ENCODE measurements at places on chromosomes 6 and 20. TPM values are rescaled to one million over a fixed set of nuclear protein-coding genes. Genes with fewer than 3 reads are reported as not detected.

Gene RPS21
- total RNA-seq: 811 TPM

Gene POM121L2
- not detected for total RNA-seq

Gene GTSF1L
- not detected for total RNA-seq

Gene WFDC10B
- total RNA-seq: not detected

Gene AHCY
- 54.6 TPM for total RNA-seq

Gene OPN5
- 0.89 TPM for total RNA-seq

Gene GHRH
- 2.5 TPM for total RNA-seq

GRCh38 chr20:15113144-15113773 lies 775.8 kb upstream of the FLRT3 start:
- DNase-seq: no peak

DNA sequence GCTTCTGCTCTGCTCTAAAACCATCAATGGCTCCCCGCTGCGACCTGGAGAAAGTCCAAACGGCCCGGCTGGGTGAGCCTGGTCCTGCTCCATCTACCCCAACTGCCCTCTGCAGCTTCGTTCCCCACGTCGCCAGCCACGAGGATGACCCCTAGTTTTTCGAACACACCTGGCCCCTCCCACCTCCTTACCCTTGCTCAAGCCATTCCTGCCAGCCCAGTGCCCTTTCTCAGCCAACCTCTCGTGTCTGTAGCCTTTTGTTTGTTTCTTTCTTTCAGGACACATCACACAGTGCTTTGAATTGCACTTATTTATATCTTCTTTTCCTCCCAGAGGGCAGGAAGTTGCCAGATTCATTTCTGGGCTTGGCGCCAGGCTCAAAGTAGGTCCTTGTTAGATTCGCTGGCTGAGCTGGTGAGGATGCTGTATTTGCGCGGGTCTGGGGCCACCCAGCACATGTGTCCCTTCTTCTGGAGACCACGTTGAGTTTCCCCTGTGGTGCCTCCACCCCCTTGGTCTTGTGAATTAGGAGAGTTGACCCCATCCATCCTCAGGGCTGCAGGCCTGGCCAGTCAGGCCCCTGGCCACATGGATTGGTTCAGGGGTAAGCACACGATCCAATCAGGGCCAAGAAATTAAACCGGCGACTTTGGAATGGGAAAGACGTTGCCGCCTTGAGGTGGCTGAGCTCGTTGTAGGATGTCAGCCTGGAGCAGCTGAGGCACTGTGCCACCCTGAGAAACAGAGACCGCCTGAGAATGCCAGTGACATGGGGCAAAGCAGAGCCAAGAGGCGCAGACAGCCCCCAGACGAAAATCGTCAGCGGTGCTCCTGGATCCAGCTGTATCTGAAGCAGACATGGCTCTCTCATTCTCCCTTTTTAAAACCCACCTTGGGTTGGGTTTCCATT lies 156.0 kb downstream of the CEBPB start:
- peak; percentile 85 for DNase-seq

GRCh38 chr20:62052842-62053464 lies 12.7 kb downstream of the TAF4 start:
- DNase-seq: no peak

DNA sequence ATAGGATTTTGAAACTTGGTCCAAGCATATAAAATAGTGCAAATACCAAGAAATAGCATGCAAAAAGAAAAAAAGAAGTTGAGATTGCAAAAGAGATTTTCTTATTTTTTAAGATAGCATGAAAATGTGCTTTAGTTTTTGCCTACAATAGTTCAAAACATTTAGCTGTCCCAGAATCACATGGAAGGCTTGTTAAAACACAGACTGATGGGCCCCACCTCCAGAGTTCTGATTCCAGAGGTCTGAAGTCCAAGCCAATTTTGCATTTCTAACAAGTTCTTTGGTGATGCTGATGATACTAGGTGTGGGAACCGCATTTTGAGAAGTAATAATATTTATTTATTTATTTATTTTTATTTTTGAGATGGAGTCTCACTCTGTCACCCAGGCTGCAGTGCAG lies 33.7 kb upstream of the LOC128125822 start:
- no peak for DNase-seq

DNA sequence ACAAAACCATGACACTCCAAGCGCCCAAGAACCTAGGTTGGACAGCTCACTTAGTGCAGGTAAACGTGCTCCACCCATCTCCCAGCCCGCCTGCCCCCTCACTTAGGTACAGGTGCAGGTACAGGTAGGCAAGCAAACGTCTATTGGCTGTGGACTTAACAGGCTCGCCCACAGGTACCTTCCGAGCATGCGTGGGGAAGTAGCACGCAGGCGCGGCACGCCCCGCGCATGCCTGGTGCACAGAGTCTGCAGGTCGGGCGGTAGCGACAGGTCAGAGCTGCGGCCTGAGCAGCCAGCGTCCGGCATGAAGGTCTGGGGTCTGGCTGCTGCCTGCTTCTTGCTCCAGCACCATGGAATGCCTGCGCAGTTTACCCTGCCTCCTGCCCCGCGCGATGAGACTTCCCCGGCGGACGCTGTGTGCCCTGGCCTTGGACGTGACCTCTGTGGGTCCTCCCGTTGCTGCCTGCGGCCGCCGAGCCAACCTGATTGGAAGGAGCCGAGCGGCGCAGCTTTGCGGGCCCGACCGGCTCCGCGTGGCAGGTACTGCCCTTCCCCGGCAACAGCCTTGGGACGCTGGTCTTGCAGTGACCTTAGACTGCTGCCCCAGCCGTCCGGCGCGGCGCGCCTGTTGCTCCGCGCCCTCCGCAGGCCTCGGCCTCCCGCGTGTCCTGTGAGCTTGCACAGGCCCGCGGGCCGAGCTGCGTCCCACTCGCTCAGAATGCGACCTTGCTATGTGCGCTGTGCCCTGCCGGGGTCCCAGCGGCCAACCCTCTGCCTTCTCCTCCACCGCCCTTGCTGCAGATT lies at the start of gene MRS2:
MRS2 (plus strand) TSS at position 240 of the 804 bp plus-strand sequence; CDS start at position 351, 111 bp downstream.
- peak; percentile 86 for DNase-seq

DNA sequence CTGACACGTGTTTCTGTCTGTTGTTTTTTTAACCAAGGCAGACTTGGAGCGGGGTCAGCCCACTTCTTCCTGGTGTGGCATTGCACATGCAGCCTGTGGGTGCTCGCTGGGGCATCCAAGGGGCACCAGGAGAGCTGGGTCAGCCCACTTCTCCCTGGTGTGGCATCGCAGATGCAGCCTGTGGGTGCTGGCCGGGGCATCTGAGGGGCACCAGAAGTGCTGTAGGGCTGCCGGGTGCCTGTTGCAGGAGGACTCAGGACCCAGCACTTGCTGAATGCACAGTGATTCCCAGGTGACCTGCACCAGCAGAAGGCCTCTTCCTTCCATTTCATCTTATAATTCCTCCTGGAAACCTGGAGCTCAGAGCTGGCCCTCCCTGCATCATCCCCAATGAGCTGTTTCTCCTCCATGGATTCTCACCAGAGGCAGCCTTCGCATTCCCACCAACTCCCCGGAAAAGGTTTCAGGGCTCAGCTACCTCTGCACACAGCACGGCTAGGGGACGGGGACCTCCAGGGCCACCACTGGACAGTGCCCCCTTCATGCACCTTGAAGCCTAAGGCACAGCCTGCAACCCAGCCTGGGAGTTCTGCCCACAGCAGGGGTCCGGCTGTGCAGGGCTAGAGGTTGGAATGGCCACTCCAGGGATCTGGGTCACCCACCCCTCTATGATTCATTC lies 218.8 kb downstream of the TAF4 start:
- DNase-seq: no peak

DNA sequence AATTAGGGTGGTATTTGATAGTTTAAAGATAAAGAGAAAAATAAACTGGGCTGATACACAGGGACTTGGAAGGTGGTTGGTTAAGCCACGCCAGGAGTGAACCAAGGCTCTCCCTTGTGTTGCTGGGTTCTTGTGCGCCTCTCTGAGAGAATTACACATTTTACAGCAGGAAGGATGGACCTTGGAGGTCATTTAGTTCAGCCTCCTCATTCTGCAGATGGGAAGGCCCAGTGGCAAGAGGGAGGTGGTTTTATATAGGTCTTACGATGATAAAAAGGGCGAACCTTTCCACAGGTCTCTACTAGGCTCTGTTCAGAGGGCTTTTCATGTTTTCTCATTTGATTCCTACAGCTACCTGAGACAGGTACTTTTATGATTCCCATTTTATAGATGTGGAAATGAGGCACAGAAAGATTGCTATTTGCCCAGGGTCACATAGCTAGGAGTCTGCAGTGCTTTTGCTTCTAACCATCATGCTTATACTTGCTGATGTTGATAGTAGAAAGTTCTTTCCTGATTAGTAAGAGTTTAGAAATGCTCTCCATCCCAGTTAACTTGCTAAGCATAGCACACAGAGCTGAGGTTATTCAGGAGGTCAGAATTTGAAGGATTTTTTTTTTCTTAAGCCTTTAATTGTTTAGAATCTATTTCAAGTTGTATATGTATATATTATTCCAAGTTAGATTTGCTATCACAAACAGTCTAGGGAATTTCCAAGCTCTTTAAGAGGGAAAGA lies 12.8 kb downstream of the HIVEP1 start:
- no peak for DNase-seq

DNA sequence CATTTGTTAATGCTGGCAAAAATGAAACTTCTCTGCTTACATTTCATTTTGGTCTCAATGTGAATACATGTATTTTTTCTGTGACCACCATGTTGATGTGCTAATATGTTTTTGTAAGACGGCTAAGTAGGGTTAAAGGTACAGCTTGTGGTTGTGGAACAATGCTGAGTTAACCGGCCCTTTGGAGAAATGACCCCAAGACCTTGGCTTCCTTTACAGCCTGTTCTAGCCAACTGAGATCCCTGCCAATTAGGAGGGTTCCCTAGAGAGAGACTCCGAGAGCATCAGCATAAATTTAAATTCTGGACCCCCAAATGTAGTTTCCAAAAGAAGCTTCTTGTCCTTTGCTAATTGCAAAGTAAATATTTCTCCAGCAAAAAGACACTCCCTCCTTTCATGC lies 44.4 kb downstream of the RSPO3 start:
- no peak for DNase-seq

DNA sequence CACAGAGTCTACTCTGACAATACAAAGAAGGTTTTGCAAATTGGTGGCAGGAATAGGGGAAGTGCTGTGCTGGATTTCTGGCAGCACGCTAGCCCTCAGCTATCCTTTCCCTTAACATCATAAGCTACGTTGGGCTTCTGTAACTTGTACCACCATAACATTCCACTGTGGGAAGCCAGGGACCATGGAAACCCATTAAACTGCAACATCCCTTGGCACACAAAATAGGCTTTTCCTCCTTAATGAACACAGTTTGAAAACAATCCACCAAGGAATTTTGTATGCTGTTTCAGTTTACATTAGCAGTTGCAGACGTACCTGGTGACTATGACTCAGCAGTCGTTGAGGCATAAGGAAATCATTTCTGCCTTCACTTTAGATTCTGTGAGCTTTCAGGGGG lies 203.9 kb upstream of the RAB32 start:
- no peak for DNase-seq

GRCh38 chr6:113642714-113643406 lies 214.3 kb upstream of the MARCKS start:
- no peak for DNase-seq

- no peak for DNase-seq
These were observed 26.2 kb downstream of the DEFB114 start for GRCh38 chr6:49937811-49938210.

DNA sequence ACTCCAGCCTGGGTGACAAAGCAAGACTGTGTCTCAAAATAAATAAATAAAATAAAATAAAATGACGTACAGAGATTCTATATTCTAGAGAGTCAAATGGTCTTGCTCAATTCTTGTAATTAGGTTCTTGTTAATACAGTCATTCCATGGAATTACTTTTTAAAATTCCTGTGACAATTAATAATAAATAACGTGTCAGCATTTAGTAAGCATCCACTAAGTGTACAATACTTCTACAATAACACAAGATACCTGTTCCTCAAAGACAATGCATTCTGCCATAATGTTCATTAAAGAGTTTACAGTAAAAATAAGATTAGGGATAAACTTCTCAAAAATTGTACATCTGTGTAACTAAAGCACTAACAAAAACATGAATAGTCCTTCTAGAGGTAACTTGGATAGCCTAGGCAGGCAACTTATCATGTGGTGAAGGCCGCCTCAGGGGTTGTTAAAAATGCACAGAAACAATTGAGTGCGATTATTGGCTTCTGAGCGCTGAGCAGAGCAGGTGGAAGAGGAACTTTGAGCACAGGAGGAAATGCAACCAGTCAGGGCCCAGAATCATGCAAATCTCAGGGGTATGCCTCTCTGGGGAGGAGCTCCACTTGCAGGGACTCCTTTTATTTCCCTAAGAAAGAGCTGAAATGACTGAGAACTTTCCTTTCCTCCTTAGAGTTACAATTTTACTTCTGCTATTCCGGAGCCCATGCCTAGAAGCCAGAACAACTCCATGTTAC lies 37.1 kb downstream of the QRSL1 start:
- no peak for DNase-seq

GRCh38 chr6:39102821-39103136 lies 12.2 kb downstream of the SAYSD1 start:
- no peak for DNase-seq

DNA sequence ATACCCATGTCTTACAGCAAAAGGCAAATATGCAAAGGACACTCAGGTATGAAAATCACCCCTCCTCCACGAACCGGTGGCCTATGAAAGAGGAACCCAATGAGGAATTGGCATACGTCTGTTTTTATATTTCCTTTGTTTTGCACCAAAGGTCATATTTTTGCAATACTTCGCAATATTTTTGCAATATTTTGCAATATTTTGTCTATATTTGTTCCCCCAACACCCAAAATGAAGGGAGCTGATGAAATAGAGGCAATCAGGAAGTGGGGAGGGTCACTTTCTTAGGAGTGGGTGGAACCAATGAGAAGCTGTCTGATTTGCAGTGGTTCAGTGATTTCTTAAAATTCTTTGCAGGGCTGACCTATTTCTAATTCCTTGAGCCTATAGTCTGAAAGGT lies 296.8 kb upstream of the TSHZ2 start:
- DNase-seq: no peak

GRCh38 chr20:54132612-54133433 lies 41.0 kb downstream of the CYP24A1 start:
- no peak for DNase-seq

DNA sequence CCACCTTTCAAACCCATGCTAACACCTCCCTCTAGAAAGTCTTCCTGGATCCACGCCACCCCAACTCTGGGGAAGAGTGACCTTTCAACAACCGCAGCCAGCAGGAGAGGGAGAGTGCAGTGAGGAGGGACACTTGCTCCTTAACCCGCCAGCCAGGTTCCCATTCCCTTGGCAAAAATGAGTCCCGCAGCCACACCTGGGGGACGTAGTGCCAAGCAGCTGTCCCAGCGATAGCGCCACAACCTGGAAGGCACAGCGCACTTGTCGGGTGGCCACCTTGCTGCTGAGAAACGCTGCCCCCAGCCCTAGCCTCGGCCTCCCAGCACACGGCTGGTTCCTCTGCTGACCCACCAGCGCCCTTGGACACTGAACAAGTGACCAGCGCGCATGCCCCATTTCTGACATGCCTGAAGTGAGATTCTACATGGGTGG lies 119.3 kb downstream of the JPH2 start:
- DNase-seq: no peak

GRCh38 chr20:53592992-53593465 lies 610 bp downstream of the ZNF217 start:
- DNase-seq: peak; percentile 26

- DNase-seq: no peak
These were observed 10.8 kb downstream of the DDX27 start for GRCh38 chr20:49230021-49230420.
